EL (cell line): ENCODE measurements at places on chromosomes 12 and 14.

DNA sequence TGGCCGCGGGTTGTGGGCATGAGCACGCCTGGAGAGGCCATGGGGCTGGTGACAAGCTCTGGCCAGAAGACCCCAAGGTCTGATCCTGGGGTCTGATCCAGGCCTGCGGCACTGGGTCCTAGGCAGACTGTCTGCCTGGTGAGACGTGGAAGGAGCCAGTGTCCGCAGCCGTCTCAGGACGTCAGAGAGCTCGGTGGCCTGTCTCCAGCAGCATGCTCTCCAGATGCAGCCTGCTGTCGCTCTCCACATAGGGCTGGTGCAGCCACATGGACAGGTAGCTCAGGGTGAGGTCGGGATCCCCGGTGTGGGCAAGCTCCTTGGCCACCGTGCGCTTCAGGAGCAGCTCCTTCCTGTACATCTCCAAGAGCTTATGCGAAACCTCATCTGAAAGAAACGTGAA lies 14.3 kb downstream of the CINP start:
- no peak for DNase-seq

DNA sequence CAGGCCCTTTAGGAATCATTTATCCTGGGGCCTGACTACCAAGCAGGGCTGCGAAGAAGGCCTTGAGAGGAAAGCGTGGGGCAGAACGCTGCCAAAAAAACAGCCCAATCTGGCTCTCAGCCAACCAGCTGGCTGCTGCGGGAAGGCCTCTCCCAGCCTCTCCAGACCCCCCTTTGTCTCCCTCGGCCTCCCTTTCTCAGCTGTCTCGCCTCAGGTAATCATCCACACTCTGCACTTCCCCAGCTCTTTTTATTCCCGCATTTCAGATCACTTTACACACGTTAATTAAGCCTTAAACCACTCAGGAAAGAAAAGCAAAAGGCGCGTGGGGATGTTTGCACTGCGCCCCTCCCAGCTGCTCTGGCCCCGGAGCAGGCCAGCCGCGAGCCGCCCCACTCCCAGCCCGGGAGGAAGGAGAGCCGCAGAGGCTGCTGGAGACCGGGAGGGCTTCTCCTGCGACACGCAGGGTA lies 208.2 kb upstream of the FOXN3 start:
- no peak for DNase-seq

DNA sequence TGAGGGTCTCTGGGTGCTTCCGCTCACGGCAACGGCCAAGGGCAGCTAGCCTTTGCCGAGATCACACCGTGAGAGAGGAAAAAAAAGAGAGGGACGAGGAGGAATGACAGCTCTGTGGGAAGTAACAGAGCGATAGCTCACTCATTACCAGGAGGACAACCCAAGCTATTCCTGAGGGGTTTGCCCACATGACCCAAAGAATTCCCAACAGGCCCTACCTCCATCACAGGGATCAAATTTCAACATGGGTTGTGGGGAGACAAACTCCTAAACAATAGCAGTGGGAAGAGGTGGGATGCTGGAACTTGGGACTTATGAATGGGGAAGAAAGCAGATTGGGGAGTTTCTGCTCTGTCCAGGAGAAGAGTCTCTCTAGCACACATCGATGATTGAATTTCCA lies 180.6 kb downstream of the LRRK2 start:
- DNase-seq, result no peak

- DNase-seq, result no peak
These were observed 160.2 kb downstream of the PPM1H start for GRCh38 chr12:62774794-62775193.

- no peak for DNase-seq
These were observed 31.2 kb upstream of the OAS1 start for GRCh38 chr12:112875608-112876007.

DNA sequence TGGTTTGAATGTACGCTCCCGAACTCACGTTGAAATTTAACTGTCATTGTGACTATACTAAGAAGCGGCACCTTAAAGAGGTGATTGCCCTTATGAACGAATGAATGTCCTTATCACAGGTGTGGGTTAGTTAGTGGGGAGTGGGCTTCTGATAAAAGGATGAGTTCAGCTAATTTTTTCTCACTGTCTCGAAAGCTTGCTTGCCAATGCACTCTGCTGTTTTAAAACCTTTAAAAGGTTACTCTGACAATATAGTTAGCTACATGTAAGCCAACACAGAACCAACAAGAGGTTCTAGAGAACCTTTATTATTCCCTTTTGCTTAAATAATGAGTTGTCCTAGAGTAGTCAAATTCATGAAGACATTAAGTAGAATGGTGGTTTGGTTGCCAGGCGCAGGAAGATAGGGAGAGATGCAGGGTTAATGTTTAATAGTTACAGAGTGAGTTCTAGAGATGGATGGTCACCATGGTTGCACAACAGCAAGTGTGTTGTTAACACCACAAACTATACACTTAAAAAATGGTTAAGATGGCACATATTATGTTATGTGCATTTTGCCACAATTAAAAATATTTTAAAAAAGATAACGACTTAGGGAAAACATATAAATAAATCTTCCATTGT lies 26.3 kb downstream of the RTN1 start:
- DNase-seq, result no peak

DNA sequence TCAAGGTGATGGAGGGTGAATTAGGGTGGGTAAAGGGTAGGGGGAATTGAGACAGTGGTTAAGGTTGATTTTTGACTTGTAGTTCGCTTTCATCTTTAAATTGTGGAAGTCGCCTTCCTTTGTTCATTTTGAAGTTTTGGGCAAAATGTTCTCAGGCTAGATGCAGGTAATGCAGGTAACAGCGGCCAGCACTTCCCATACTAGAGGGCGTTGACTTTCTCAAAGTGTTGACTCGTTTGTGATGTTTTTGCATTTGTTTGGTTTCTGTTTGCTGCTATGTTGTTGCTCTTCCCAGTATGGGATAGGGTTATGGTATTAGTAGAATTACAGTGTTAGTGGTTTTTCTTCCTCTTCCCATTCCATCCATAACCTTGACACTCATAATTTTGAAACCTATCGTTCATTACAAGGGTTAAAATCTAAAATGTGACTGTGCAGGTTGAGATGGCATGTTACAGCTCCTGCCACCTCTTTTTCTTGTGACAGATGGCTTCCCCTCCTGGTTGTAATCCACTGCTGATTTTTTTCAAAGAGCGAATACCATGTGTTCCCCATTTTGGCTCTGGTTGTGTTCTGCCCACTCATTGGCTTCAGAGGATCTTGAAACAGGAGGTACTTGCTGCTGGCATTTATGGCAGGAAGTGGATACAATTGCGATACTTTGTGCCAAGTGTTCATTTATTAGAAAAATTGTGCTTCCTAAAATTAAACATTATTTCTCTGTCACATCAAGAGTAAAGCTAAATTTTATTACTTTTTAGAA lies 57.1 kb downstream of the ERC1 start:
- DNase-seq, result no peak

DNA sequence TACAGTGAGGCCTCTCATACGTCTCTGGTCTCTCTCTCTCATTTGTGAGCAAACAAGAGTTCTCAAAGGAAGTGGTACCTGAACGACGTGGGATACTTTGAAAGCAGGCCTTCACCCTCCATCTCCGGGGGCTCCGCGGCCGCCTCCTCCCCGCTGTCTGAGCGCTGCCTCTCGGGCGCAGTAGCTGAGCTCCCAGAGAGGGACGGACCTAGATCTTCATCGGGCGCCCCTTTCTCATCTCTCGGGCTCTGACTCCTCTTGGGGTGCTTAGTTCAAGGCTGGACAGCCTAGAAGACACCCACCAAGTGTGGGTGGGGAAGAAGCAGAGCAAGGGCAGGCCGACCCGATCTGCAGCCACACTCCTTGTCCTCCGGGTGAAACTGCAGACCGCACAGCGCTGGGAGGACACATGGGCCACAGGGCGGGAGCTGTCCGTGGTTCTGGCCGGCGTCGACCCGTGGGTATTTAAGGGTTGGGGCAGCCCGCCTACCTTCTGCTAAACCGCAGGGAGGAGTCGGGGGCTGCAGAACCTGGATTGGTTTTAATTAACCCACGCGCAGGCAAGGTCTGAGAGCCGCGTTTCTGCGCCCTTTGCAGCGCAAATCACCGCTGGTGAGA lies 92.7 kb downstream of the PAH start:
- peak; percentile 34 for DNase-seq

DNA sequence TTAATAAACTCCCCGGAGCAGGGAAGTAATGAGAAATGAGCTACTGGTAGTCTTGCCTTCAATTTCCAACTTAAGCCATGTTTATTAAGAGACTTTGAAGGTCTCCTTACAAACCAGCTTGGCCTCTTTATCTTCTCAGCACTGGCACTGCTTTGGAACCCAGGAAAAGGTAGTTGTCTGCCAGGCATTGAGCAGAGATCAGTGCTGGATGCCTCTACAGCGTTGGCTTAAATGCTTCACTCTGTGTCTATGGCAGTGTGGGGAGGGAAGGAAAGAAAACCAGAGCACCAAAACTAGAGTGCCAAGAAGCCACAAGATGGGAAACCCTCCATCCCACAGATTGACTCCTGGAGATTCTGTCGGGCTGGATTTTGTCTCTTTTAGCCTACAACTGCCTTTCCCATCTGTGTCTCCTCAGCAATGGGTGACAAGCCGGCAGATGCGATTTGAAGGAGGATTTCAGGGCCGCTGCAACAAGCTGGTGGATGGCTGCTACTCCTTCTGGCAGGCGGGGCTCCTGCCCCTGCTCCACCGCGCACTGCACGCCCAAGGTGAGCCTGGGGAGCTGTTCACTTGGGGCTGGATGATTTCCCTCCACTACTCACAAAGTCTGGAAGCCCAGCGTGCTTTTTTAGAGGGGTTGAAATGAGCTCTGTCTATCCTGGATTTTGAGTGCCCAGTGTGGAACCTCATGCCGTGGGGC lies 57.3 kb downstream of the FNTB start:
- no peak for DNase-seq

- DNase-seq, result no peak
These were observed 34.1 kb downstream of the IFT43 start for GRCh38 chr14:76019676-76020075.
